ENCODE measurements at places on chromosomes 12 and 14.

- no peak for DNase-seq
Observed at GRCh38 chr12:91240386-91241095, 57.9 kb upstream of the DCN start.

GRCh38 chr12:70049596-70050360 is 193.5 kb upstream of the CNOT2 start:
- no peak for DNase-seq

DNA sequence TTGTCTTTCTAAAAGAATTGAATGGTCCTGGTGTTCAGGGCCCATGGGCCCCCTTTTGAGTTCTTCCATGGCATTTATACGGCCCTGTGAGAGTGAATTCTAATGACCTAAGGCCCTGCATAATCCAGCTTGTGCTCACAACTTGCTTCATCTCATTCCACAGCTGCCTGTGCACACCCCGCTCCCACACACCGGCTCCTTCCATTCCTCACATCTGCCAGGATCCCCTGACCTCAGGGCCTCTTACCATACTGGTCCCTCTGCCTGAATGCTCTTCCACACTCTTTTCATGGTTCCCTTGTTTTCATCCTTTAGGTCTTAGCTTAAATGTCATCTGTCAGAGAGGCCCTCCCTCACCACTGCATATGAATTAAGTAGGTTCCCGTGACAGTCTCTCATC is 49.5 kb upstream of the EGLN3 start:
- no peak for DNase-seq

DNA sequence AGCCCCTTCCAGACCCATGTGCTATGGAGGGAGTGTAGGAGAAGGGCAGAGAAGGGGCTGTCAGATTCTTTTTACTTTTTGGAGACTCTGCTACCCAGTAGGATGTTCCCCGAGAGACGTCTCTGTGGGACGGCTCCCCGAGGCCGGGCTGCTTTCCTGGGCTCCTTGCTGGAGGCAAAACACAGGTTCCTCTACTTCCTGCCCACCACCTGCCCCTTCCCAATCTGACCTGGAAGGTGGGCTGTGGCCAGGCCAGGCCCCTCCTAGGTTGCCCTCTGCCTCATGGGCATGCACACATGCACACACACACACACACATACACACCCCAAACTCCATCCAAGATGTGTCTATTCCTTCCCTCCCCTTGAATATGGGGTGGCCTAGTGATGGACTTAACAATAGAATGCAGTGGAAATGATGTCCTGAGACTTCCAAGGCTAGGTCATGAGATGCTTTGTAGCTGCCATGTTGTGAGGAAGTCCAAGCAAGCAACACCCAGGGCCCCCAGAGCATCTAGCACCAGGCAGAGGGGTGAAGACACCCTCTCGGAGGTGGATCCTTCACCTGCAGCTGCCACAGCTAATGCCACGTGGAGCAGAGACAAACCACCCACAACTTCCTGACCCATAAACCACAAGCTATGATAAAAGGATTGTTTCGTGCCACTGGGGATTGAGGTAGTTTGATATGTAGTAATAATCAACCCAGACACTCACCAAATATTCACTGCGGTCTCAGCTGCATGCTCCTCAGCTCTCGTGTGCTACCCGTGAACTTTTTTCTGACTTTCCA is 1.6 kb upstream of the ASB2 start:
- DNase-seq: peak; percentile 46

DNA sequence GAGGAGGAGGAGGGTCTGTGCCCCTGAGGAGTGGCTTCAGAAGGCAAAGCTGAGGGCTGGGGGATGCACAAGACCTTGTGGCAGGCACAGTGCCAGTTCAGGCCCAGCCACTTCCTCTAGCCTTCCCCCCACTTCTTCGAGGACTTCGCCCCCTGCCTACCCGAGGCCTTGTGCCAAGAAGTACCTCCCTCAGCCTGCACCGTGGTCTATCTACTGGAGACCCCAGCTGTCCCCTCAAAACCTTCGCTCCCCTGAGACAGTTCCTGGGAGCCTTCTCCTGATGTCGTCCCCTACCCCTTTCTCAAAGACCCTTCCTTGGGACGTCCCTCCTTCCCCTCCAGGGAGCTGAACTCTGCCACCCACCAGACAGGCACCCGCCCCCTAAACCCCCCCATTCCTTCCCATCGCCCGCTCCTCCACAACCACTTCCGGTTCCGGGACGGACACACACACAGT is 604 bp downstream of the ZNF384 start:
- no peak for DNase-seq

GRCh38 chr12:29970501-29970900 is 186.8 kb upstream of the TMTC1 start:
- no peak for DNase-seq

- no peak for DNase-seq
Observed at GRCh38 chr14:61632807-61633206, 62.5 kb upstream of the HIF1A start.

- DNase-seq: no peak
Observed at GRCh38 chr14:23404331-23404900, 3.7 kb downstream of the MYH6 start.
